ENCODE measurements at places on chromosomes 1 and 21.

DNA sequence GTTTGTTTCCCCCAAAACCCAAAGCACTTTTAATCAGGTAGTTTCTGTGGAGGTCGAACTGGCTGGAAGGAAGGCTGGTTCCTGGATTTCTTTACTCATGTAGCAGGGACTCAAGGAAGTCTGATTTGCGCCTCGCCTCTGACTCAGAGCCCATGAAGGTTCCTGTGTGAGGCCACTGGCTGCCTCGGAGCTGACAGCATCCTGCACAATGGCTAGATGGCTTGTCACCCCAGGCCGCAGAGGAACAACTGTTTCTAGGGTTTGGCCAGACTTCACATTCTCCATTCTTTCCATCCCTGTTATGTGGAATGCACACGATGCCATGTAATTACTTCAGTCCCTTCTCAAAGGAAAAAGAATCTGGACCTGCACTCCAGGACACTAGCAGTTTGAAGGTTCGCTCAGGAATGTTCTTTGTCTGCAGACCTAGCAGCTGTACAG lies 39.1 kb upstream of the PRSS38 start:
- no peak for DNase-seq

GRCh38 chr1:30023339-30024022 lies 699.9 kb downstream of the MATN1 start:
- DNase-seq = no peak

DNA sequence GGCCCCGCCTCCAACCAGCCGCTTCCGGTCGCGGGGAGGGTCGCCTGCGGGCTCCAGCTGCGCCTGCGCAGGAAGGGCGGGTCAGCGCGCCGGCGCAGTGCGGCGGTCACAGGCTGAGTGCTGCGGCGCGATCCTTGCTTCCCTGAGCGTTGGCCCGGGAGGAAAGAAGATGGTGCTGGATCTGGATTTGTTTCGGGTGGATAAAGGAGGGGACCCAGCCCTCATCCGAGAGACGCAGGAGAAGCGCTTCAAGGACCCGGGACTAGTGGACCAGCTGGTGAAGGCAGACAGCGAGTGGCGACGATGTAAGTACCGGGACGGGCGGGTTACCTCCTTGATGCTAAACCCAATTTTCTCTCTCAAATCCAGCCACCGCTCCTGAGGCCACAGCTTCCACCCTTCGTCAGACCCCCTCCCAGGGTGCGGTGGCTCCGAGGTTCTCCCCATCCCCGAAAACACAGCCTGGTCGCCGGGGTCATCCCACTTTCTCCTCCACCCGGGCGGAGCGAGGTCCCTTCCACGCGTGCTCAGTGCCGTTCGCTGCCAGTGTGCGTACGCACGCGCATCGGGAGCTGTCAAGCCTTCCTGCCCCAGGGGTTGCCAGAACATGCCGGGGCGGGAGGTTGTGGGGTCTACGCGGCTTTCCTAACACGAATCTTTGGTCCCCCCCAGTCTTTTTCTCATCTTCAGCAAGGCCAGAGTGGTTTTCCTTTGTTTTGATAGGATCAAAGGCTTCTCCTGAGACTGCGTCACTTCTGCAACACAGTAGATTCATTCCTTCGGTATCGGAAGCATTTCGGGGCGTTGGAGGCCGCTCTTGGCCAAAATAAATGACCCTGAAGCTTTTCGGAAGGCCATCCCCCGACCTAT lies at the start of gene SARS1:
Gene SARS1, plus strand, starts transcription at position 95 of the 870 bp plus-strand sequence. Its CDS starts 75 bp downstream, at position 170.
- DNase-seq = peak; percentile 86

DNA sequence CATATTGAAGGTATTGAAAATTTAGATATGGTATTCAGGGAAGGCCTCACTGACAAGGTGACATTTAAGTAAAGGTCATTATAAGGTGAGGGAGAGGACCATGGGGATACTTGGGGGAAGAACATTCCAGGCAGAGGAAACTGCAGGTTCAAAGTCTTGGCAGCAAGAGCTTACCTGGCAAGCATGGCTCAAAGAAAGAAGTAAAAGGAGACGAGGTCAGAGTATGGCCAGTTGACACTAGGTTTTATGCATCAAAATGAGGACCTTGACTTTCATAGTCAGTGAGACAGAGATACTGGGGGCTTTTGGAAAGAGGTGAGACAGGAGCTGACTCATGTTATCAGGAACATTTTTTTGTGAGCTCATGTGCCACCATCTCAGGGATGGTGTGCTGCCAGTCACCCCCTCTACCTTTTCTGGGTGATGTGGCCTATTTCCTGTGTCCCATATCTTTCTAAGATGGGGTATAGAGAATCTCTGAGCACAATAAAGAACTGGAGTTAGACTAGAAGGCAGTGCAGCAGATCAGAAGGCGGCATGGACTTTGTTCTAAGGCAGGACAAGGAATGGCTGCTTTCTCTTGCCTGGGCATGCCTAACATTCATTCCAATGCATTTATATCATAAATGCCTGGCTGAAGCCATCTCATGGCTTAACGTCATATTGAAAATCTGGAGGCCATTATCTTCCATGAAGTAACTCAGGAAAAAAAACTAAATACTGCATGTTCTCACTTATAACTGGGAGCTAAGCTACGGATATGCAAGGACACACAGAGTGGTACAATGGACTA lies 406.7 kb downstream of the NTNG1 start:
- DNase-seq = no peak

GRCh38 chr1:205225901-205226765 lies 1.6 kb upstream of the TMCC2 start:
- DNase-seq = no peak

DNA sequence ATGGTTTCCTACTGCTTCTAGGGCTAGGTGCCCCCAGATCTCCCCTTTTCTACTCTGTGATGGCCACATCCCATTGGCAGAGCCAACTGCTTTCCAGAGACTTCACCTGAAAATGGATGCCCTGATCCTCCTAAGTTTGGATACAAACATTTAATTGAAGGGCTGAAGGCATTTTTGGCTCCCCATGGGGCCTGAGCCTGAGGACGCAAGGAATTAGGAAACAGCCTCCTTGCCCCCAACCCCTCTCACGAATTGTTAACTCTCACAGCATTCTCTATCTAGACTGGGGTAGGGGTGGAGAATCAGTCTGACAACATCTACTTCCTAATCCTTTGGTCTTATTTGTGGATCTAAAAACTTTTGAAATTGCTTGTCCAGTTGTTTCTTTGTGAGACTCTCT lies 108.5 kb upstream of the KCNK2 start:
- DNase-seq = no peak

DNA sequence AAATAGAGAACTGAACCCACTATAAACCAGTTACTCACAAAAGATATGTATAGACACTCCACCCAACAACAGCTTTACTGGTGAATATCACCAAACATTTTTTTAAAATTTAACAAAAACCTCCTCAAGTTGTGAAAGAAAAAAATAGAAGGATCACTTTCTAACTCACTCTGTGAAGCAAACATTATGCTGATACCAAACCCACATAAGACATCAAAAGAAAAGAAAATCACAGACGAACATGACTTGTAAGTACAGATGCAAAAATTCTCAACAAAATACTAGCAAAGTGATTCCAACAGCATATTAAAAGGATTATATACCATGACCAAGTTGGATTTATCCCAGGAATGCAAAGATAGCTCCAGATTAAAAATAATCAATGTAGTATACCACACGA lies 5.3 kb upstream of the KRTAP10-12 start:
- no peak for DNase-seq

DNA sequence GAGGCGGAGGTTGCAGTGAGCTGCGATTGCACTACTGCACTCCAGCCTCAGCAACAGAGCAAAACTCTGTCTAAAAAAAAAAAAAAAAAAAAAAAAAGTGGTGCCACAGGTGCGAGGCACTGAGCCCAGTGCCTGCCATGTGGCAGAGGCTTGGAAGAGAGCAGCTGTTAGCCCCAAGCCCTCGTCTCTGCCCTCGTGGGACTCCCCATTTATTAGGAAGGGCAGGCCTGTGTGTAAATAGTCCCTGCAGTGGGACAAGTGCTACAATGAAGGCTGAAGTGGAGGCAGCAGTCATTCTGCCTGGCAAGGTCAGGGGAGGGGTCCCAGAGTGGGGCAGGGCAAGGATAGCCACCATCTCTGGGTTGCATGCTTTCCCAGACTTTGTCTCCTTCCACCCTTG lies 6.5 kb downstream of the RPS6KA1 start:
- DNase-seq = no peak

GRCh38 chr1:240245629-240246020 lies 153.9 kb downstream of the FMN2 start:
- DNase-seq = no peak

DNA sequence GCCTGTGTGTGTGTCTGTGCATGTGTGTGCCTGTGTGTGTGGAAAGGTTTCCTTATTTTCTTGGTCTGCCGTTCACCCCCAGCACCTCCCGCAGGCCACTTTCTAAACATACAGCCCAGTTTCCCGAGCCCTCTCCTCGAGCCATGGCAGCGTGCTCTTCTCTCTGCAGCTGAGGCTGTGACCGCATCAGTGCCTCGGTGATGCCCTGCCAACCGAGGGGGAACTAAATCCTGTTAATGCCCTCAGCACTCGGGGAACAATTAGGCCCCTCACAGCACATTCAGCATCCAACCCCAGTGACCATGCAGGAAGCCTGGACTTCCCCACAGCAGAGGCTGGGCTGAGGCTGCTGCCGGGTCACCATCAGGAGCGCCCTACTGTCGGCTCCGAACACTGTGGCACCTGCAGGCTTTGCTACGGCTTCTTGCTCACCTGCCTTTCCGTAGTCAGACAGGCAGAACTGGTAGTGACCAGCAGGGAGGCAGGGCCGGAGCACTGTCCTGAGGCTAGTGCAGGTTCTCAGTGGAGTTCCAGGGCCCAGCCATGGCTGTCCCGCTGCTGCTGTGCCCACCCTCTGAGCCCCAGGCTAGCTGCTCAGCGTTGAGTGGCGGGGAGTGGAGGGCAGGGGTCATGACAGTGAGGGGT lies 8.1 kb downstream of the GPR137B start:
- no peak for DNase-seq

GRCh38 chr21:34148419-34148804 lies 75.0 kb downstream of the MRPS6 start:
- no peak for DNase-seq

GRCh38 chr1:89894210-89895201 lies 73.7 kb downstream of the LRRC8D start:
- no peak for DNase-seq

GRCh38 chr1:162020150-162020549 lies 3.5 kb downstream of the OLFML2B start:
- DNase-seq = no peak

DNA sequence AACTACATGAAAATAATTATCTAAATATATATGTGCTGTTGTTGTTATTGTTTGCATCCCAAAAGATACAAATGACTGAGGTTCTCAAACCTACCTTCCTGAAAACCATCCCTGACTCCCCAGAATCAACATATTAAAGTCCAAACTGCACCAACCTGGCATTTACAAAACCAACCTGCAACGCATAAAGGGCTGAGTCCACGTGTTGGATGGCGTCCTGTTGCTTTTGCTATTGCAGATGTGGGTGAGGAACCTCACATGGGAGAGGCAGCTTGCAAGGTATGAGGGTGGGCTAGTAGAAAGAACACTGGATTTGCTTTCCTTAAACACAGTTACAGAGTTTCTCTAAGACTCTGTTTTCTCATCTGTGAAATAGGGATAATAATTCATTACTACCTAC lies 1.5 kb upstream of the C8B start:
- no peak for DNase-seq

DNA sequence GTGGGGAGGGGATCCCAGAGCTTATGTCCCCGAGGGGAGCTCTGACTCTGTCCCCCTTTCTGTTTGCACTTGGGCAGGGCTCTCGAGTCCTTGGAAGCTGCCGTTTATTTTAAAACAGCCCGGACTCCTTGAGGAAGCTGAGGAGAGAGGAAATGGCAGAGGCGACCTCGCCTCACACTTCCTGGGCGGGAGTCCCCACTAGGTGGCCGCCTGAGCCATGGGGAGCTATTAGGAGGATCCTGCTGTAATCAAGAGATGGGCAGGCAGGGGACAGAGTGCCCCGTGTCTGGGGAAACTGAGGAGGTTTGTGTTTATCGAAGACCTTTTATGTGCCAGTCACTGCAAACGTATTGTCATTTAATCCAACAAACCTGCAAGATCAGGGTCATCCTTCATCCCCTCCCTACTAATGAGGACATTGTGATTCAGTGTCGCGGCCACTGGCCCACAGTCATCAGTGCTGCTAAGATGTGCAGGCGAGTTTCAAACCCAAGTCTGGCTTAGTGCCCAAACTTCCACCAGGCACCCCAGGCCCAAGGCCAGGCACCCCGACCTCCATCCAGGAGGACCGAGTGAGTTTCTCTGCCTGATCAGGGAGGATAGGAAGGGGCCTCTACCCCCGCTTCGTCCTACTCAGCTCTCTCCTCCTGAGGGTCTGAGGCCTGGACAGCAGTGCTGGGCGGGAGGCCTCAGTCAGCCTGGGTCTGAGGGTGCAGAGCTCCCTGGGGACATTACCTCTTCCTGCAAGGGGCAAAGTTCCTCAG lies 316.9 kb upstream of the VAMP3 start:
- DNase-seq = no peak

DNA sequence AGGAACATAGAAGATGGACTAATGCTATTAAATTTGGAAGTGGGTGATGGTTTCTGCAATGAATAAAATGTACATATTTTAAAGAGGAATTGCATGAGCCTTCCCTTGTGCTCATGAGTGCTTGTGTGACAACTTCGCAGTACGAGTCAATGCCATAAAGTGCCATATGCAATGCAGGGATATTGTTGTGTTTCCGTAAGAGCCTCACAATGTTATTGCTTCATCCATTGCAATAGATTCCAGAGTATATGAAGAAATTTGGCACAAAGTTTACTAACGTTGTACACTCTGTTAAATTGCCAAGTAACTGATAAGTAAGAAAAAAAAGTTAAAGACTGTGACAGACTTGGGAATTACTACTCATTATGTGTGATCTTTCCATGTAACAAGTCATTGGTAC lies 22.3 kb downstream of the BTG3 start:
- no peak for DNase-seq

DNA sequence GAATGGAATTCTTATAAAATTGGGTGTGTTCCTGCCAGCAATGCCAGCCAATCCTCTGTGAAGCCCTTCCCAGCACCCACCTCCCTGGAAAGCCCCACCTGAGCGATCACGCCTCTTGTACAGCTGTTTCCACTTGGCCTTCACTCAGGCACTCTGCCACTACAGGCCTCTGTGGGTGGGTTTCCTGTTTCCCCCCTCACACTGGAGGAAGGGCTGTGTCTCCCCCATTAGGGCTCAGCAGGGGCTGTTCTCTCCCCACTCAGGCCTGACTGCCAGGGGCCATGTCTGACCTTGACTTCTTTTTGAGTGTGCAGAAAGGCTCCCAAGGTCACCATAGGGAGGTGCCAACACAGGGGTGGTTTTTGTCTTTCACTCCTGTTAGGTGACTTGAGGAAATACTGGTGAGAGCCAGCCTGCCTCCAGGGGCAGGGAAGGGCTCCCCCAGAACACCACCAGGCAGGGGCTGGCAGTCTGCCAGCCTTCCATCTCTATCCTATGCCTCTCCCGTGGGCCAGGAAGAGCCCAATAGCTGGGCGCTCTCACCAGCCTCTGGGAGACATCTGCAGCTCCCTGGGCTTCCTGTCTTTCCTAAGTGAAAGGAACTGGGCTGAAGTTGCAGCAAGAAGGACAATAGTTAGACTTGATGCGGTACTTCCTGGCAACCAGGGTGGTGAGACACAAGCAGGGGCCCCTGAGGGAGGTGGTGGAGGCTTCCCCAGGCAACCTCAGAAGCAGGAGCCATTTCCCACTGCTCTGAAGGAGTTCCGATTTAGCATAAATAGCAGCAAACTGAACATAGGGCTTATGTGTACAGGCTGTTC lies 49.1 kb downstream of the ELK4 start:
- DNase-seq = no peak

- peak; percentile 7 for DNase-seq
Observed at GRCh38 chr1:228305721-228306152, 97.9 kb downstream of the OBSCN start.

GRCh38 chr1:202692959-202693555 lies 17.2 kb downstream of the SYT2 start:
- peak; percentile 57 for DNase-seq

- no peak for DNase-seq
Observed at GRCh38 chr1:36807262-36807661, 227.1 kb downstream of the GRIK3 start.
